ENCODE measurements at places on chromosomes 6 and 20. TPM values are rescaled to one million over a fixed set of nuclear protein-coding genes. Genes with fewer than 3 reads are reported as not detected.

ZKSCAN4 gene
- 3.4 TPM for polyA plus RNA-seq

BPI gene
- not detected for polyA plus RNA-seq

SNAP91 gene
- not detected for polyA plus RNA-seq

PCSK2 gene
- not detected for polyA plus RNA-seq

TREML1 gene
- 3.0 TPM for polyA plus RNA-seq

CPNE5 gene
- polyA plus RNA-seq, result 280 TPM

SCRT2 gene
- not detected for polyA plus RNA-seq

SLX4IP gene
- 2.0 TPM for polyA plus RNA-seq

OLIG3 gene
- not detected for polyA plus RNA-seq

SPINT3 gene
- not detected for polyA plus RNA-seq

AGPAT4 gene
- 0.98 TPM for polyA plus RNA-seq

MYLK2 gene
- polyA plus RNA-seq, result not detected

MYH7B gene
- 0.34 TPM for polyA plus RNA-seq

EMILIN3 gene
- not detected for polyA plus RNA-seq

MRPL14 gene
- polyA plus RNA-seq, result 70.6 TPM

TGM2 gene
- 7.1 TPM for polyA plus RNA-seq

CST2 gene
- not detected for polyA plus RNA-seq

GSTA3 gene
- not detected for polyA plus RNA-seq

CAP2 gene
- polyA plus RNA-seq, result not detected

ANGPT4 gene
- not detected for polyA plus RNA-seq

TRIM31 gene
- not detected for polyA plus RNA-seq

MOCS3 gene
- polyA plus RNA-seq, result 3.5 TPM

FAXC gene
- not detected for polyA plus RNA-seq

BTNL2 gene
- polyA plus RNA-seq, result not detected

RAMACL gene
- polyA plus RNA-seq, result 0.15 TPM

TRMT11 gene
- 10.0 TPM for polyA plus RNA-seq

PHACTR3 gene
- not detected for polyA plus RNA-seq

RAD21L1 gene
- not detected for polyA plus RNA-seq

WFDC6 gene
- not detected for polyA plus RNA-seq

SEMG1 gene
- polyA plus RNA-seq, result not detected

SAMD10 gene
- 9.5 TPM for polyA plus RNA-seq

MYMX gene
- polyA plus RNA-seq, result not detected

NOX3 gene
- polyA plus RNA-seq, result not detected

ENPP3 gene
- not detected for polyA plus RNA-seq

SPEF1 gene
- not detected for polyA plus RNA-seq

NFATC2 gene
- polyA plus RNA-seq, result 17.4 TPM

LCA5 gene
- polyA plus RNA-seq, result 0.30 TPM

TMEM200A gene
- polyA plus RNA-seq, result 0.33 TPM

POU3F2 gene
- polyA plus RNA-seq, result not detected

SLC13A3 gene
- polyA plus RNA-seq, result not detected

TINAG gene
- polyA plus RNA-seq, result not detected

KIF25 gene
- not detected for polyA plus RNA-seq

THBD gene
- polyA plus RNA-seq, result not detected

HLA-A gene
- polyA plus RNA-seq, result 2,521 TPM

CFB gene
- not detected for polyA plus RNA-seq

ZNF165 gene
- 3.5 TPM for polyA plus RNA-seq

ZC3H12D gene
- polyA plus RNA-seq, result 8.2 TPM

All from IgD-negative memory B cell (primary cell).